ENCODE measurements at places on chromosomes 12 and 14.

- no peak for DNase-seq
Observed at GRCh38 chr14:36302823-36303222, 17.6 kb downstream of the MBIP start.

- no peak for DNase-seq
Observed at GRCh38 chr14:24051176-24051788, 527 bp upstream of the CARMIL3 start.

DNA sequence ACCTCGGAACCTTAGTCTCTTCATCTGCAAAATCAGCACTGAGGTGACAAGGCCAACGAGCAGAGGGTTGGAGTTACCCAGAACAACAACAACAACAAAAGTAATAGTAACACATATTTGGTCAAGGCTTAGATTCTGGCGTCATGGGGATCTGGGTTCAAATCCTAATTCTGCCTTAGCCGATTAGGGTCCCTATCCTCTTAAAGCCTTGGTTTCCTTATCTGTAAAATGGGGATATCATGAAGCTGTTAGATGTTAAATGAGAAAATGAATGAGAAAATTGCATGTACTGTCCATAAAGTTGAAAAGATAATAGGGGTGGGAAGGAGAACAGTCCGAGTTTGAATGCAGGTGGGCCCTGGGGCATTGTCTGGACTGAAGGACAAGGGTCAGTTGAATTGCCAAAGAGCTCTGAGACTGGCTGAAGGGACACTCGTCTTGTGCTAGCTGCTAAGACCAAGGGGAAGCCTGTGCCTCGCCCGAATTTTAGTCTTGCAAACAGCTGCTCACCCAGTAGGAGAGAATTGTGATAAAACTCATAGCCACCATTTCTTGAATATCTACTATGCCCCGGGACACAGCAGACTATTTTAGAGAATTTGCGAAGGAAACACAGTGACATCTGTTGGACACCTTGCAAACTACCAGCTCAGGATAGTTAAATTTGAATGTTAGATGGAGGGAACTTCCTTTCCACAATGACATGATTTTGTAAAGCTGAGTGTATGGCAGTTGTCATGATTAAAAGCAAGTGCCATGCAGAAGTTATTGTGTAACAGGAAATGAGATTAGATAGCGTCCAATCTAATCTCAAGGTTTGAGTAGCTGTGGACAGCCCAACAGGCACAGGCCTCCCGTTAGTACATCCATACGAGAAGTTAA is 6.8 kb upstream of the HNF1A start:
- peak; percentile 71 for DNase-seq

DNA sequence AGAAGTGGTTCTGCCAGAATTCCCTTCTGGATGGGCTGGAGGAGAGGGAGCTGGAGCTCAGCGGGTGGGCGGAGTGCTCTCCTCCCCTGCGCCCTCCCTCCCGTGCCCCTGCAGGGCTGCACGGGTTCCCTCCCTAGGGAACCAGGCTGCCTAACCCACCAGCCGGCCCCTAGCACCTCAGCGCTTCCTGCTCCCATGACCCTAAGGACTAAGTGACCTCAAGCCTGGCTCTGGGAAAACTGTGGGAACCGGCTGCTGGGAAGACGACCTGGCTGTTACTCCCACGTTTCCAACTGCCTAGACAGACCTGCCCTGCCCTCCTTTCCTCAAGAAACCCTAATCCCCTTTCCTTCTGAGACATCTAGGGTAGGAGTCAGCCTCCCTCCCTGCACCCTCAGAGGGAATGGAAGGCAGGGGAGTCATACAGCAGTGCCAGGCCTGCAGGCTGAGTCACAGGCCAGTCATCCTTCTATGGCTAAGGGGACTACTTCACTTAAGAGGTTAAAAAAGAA is 31.5 kb downstream of the SLC6A12 start:
- no peak for DNase-seq

- no peak for DNase-seq
Observed at GRCh38 chr12:18549598-18549997, 188.2 kb downstream of the PLCZ1 start.

GRCh38 chr12:121789233-121789781 is 4.2 kb downstream of the RHOF start:
- peak; percentile 32 for DNase-seq

GRCh38 chr12:68462803-68463202 is 130.6 kb upstream of the MDM1 start:
- no peak for DNase-seq
